IPS-NIHi11 (cell line): ENCODE measurements at places on chromosomes 12 and 14.
A peak's percentile ranks its signal among the peaks of the same experiment; 100 is the strongest.

DNA sequence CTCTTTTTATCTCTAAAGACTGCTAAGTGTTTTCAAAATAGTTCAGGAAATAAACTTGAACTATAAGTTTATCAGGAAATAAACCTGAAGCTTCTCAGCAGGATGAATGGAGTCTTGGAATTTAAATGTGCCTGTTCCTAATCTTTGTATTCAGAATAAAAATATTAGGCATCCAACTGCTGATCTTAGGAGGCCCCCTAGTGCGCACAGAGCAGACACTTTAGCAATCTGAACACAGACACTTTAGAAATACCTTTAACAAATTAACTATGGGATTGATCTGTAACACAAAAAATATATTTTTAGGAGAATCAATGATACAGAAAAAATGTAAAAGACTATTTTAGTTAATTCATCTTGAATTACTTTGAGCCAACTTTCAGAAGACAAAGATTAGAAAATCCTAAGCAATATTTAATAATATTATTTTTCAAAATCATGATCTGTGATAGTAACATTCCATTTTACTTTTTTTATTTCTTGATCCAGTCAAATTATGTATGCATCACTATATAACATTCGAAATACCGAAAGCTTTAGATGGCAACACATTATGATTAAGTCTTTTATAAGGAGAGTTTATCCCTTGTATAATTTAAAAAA is 80.9 kb downstream of the SLC41A2 start:
- DNase-seq: peak; percentile 9

- no peak for DNase-seq
Observed at GRCh38 chr12:98669751-98670150, 24.7 kb downstream of the APAF1 start.

- no peak for DNase-seq
Observed at GRCh38 chr12:9086087-9086486, 29.6 kb downstream of the A2M start.

- no peak for DNase-seq
Observed at GRCh38 chr12:52385226-52385702, at the start of gene KRT84. Gene KRT84 (minus strand): TSS chr12:52385652. CDS start chr12:52385585, 67 bp downstream.

DNA sequence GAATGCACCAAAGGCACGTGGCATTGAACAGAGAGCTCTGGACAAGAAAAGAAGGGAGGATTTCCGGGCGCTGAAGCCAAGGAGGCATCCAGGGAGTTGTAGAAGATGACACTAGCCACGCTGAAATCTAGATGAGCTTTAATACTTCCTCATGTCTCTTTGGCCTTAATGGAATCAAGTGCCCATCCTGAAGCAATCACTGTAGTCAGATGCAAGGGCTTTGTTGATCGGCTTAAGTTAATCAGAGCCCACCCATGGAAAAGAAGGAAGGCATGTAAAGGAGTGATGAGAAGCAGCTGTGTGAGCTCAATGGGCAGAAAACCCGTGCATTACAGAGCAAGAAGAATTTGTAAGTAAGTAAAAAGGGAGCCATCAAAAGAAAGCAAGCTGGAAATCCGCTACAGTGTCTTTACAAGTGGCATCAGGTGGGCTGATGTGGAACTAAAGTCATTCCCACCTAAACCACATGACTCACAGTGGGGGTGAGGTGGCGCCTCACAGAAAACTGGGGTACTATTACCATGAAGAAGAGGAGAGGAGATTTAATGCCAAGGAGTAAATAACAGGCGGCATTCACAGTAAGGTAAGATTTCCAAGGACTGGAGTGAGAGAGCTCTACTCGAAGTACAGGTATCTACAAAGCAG is 48.4 kb downstream of the NDUFA12 start:
- DNase-seq: no peak

DNA sequence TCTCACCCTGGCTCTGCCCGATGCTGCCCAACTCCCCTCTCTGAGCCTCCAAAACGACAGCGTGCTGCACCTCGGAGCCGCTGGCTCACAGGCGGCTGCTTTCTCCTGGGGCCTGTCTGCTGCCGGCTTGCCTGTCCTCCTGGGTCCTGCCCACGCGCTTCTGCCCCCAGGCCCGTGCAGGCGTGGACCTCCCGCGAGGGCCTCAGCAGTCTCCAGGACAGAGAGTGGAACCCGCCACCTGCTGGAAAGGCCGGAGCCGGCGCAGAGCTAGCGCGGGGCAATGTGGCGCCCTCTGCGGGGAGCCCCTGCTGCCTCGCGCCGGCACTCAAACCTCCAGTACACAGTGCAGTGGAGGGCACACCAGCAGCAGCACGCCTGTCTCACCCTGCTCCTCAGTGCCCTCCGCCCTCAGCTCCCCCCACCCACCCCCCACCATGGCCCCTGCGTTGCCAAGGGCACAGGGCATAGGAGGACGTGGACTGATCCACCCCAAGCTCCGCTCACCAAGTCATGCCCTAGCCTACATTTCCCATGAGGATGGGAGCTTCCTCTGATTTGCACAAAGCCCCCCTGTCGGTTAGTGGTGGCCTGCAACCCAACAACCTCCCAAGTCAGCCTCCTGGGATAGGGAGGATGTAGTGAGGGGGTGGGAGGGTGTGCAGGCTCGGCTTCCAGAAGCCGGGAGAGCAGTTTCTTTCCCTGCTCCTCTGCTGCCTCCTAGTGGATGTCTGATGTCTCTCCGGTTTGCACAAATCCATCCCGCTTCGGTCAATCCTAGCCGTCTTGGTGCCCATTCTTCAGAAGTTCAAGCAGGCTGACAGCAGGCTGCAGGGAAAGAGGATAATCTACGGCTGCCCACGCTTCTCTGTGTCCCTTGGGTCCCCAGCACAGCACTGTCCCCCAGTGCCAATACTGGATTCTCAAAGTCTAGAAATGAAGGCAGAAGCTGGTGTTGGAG is 25.2 kb downstream of the KRT8 start:
- peak; percentile 86 for DNase-seq

GRCh38 chr12:54404061-54405004 is 14.7 kb downstream of the ITGA5 start:
- DNase-seq: peak; percentile 80

DNA sequence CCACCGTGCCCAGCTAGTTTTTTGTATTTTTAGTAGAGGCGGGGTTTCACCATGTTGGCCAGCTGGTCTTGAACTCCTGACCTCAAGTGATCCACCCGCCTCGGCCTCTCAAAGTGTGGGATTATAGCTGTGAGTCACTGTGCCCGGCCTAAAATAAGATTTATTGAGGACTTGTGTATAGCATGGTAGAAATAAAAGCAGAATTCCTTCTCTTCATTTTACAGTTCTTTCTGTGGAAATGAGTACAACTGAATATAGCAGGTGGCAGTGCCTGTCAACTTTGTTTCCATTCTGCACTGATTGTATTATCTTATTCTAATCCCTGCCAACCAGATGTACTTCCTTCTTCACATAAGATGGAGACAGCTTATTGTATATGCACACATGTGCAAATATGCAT is 41.0 kb downstream of the DIP2B start:
- no peak for DNase-seq

GRCh38 chr14:99545586-99545985 is 58.4 kb downstream of the CCDC85C start:
- DNase-seq: no peak

DNA sequence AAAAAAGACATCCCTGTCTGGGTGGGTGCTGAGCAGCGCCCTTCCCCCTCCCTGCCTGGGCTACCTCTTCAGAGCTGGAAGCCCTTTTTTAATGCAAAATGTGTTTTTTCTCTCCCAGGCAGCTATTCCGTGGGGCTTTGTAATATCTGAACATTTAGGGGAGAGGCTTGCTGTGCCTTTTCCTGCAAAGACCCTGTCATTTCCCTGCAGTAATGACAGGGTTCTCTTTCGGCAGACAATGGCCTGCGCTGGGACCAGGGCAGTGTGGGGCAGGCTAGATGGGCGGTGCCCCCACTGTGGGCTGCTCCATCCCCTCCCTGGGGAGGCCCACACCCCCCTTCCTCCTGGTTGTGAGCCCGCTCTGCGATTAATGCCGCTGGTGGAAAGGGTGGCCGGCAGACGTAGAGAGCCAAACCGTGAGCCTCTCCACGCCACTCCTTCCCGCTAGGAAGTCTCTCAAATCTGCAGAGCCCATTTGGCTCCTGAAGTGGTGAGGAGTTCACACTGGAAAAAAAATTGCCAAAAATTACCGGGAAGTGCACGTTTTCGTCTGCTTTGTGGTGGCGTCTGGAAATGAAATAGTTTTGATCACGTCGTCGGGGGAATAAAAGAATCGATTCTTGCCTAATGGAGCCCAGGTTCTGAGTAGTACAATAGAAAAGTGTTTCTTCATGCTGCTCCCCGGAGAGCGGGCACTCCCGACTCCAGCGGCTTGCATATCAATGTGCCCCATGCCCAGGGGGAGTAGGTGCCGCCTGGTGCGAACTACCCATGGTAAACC is 31.5 kb downstream of the KIF26A start:
- no peak for DNase-seq

- no peak for DNase-seq
Observed at GRCh38 chr14:24329736-24330135, 5.1 kb downstream of the ADCY4 start.

DNA sequence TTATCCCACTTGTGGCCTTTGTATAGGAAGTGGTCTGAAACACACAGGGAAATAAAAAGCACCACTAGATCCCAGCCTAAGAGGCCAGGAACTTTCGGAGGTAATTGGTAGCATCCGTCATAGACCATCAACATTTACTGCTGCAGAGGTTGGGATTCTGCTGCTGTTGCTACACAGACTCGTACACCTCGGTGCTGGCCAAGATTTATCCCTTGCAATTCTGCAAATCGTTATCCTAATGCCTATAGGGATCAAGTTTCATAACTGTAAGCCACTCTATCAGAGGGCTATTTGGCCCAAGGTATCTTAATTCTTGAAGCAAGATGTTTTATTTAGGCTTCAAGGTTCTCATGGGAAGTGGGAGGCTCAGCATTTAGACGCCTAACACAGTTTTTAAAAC is 913.6 kb downstream of the GALC start:
- DNase-seq: no peak

- DNase-seq: no peak
Observed at GRCh38 chr12:34233618-34234017, 211.3 kb downstream of the ALG10 start.

- DNase-seq: no peak
Observed at GRCh38 chr12:68910128-68910527, 22.8 kb downstream of the CPM start.

- no peak for DNase-seq
Observed at GRCh38 chr12:82461836-82462235, 103.5 kb downstream of the METTL25 start.

GRCh38 chr12:93073324-93073723 is 144.2 kb upstream of the EEA1 start:
- no peak for DNase-seq

DNA sequence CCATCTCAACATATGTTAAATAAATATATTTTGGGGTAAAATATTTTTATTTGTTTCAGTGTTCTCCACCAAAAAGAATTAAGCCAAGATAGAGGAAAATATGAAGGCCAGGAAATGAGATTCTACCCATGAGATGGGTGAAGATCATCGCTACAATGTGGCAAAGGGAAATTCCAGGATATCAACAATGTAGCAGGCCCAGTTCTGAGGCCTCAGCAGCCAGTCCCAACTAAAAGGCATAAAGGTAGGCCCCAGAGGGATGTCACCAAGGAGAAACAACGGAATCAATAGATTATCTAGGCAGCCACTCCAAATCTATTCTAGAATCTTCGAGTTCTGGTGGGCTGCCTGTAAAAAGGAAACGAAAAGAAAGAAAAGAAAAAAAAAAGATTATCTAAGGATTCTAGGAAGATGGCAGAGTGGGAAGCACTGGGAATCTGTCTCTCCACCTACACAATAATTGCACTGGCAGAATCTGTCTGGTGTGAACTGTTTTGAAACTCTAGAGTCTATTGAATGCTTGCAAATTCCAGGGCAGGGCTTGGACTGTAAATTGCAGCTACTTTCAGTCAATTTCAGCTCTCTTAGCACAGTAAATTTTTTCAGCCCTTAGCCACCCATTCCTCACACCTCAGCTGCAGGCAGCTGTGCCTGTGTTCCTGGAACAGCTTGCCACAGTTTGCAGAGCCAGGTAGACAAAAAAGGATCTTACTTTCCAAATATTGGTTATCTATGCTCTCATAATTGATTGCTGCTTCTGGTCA is 33.1 kb upstream of the MMP19 start:
- DNase-seq: no peak

- DNase-seq: no peak
Observed at GRCh38 chr12:115422845-115423545, 739.0 kb upstream of the TBX3 start.

DNA sequence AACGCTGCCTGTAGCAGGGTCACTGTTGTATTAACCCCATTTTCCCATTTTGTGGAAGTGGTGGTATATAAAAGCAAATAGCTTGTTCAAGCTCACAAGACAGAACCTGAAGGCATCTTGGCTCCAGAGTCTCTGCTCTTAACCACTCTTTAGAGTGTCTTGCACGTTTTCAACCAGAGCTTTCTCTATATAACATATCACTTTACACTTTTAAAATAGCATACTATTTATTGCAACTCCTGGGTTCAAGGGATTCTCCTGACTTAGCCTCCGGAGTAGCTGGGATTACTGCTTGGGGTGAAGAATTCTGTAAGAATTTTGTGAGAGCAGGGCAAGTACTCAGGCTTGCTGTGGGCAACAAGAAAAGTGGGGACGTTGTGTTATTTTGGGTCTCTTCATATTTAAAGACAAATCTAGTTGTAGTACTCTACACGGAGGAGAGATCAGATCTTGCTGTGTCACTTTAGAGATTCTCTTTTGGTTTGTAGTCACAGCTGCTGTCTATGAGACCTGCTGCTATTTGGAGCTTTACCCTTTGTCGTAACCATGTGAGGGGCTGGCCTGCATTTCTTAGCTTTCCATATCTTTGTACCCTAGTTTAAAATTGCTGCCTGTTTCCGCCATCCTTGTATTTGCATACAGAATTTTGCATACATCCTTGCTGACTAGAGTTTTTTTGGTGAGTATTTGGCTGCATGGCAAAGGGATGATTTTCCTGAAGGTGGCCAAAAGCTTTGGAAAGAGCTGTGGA is 40.7 kb downstream of the WDR20 start:
- DNase-seq: no peak

- no peak for DNase-seq
Observed at GRCh38 chr14:64502456-64502855, 1.2 kb downstream of the ZBTB25 start.

GRCh38 chr12:47651368-47652254 is 54.2 kb downstream of the RPAP3 start:
- peak; percentile 60 for DNase-seq
